ENCODE measurements at places on chromosomes 7 and 10. TPM values are rescaled to one million over a fixed set of nuclear protein-coding genes. Genes with fewer than 3 reads are reported as not detected.

DNA sequence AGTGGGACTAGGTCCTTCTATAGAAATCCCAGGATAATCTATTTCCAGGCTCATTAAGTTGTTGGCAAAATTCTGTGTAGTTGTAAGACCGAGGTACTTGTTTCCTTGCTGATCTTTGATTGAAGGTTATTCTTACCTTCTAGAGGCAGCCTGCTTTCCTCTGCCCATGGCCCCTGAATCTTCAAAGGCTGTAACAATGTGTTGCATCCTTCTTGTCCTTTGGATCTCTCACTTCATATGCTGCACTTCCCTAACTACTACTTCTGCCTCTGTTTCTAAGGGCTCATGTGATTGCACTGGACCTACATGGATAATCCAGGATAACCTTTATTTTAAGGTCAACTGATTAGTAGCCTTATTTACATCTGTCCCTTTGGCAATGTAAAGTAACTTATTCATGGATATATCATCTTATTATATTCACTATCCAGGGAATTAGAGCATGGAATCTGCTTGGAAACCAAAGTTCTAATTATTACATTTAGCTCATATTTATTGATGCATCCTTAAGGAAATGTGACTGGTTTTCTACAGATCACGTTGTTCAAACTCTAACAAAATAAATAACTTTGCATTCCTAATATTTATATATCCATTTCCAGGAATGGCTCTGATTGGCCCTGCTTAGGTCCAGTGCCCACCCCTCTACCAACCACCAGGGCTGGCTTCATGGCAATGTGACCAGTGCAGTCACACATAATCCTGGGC is 85.6 kb downstream of the IMMP2L start:
- no peak for DNase-seq

Gene MEOX2
- total RNA-seq, result 0.19 TPM

Gene SORCS3
- 0.82 TPM for total RNA-seq

- DNase-seq, result no peak
These were observed 98.7 kb downstream of the MICALL2 start for GRCh38 chr7:1360521-1360971.

DNA sequence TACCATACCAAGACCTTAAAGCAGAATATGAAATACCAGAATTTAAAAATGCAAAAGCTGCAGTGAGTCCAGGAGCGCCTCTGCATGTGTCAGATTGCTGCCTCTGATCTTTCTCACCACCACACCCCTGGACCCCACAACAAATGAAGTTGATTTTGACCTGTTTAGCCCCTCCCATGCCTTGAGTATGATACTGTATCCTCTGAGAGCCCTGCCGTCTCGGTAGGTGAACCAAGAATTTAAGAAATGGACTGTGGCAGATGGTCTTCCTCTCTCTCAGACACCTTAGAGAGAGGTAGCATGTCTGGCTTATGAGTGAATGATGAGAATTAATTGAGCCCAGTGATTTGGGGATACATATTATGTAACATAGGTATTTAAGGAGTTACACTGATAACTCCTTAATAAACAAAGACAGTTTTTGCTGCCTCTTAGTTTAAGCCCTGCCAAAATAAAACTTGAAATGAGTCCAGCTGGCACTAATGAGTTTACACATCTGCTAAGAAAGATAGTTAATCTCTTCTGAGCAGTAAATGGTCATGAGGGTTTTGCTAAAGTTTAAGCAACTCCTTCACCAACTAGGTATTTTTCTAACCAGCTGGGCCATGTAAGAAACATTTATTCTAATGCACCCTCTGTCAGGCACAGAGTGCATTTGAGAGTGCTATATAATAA is 4.5 kb upstream of the TFPI2 start:
- DNase-seq, result no peak

- no peak for DNase-seq
These were observed 8.7 kb upstream of the TCAF1 start for GRCh38 chr7:143910473-143911248.

- DNase-seq, result no peak
These were observed 28.6 kb upstream of the RHBDD2 start for GRCh38 chr7:75850235-75850634.

Gene EVX1
- total RNA-seq, result not detected

Gene NUDT13
- total RNA-seq, result 1.9 TPM

Gene SGCE
- 25.0 TPM for total RNA-seq

DNA sequence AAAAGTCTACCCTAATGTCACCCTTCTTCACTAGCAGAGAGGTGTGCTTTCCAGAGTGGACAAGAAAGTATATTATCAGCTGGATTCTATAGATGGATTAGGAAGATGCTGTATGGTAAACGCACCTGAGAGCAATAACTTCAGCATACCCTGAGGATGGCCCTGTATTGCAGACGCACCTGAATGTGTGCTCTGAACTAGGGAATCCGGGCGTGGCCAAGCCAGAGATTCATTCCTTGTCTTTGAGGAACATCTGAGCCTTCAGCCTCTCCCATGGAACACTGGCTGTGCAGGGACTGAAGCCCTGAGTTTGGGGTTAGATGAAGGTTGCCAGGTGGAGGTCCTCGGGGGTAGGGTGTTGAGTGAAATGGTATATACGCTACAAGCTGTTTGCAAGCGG is 66.2 kb upstream of the NFE2L3 start:
- no peak for DNase-seq

DNA sequence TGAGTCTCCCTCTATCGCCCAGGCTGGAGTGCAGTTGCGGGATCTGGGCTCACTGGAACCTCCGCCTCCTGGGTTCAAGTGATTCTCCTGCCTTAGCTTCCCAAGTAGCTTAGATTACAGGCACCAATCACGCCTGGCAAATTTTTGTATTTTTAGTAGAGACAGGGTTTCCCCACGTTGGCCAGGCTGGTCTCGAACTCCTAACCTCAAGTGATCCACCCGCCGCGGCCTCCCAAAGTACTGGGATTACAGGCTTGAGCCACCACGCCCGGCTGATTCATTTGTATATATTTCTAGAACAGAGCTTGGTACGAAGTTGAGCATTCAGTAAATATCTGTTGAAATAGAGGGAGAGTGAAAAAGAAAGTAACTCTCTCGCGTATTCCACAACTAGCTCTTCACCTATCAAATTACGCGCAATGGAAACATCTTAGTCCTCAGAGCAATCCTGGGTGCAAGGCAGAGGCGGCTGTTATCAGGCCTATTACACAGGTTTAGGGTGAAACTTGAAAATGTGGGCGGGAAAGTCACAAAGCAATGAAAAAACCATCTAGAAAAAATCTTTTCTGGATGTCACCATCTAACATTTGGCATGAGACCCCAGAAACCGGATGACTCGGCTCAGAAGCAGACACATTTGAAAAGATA is 707 bp upstream of the GHITM start:
- DNase-seq, result no peak
